ENCODE measurements at places on chromosomes 2 and 18.

DNA sequence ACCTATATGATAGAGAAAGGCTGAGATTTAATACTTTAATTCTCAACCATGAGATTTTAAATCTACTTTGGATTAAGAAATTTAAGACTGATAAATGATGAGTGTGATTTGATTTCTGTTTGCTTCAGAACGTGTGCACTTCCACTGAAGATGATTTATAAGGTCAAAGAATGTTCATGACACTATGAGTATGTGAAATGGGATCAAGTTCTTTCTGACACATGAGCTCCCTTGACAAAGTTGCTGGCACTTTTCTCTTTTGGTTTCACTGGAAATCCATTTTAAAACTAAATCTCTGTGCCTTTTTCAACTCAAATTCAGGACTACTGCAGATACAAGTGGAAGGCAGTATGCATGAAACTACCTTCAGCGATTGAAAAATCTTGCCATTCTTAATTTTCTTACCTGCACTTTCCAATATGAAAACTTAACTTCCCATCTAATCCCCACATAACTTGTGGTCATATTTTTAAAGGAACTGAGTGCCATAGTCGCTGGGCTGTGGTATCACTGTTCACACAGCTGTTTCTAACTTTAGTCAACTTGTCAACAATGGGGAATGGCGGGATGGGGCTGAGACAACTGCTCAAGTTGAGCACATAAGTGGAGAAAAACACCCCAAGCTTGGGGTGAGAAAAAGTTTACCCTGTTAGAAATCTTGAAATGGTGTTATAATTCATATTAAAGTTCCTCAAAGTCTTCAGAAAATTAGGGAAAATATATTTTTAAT, 51.8 kb upstream of the TTN start:
- DNase-seq, result no peak

DNA sequence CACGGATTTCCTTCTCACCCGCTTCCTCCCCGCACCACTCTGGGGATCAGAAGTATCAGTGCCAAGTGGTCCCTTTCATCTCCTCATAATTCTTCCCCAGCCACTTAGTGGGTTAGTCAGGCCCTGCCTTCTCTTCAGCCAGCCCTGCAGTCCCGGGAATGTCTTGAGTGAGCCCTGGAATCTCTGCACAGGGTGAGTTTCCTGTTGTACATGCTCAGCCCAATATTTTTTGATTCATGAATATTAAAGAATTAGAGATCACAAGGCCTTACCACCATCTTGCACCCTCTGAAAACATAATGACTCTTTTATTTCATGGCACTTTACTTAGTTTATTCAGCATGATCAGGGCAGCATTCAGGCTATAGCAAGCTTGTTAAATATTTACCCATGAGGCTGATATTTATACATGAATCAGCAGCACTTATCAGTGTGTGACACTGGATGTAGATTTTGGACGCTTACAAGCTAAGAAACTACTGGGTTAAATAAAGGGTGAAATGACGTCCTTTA, 159.4 kb upstream of the FOSL2 start:
- DNase-seq, result no peak

- DNase-seq, result no peak
Measured at GRCh38 chr2:142920571-142920970, 43.1 kb downstream of the KYNU start.

- DNase-seq, result peak; percentile 31
Measured at GRCh38 chr18:13530879-13531387, 195.4 kb downstream of the FAM210A start.

DNA sequence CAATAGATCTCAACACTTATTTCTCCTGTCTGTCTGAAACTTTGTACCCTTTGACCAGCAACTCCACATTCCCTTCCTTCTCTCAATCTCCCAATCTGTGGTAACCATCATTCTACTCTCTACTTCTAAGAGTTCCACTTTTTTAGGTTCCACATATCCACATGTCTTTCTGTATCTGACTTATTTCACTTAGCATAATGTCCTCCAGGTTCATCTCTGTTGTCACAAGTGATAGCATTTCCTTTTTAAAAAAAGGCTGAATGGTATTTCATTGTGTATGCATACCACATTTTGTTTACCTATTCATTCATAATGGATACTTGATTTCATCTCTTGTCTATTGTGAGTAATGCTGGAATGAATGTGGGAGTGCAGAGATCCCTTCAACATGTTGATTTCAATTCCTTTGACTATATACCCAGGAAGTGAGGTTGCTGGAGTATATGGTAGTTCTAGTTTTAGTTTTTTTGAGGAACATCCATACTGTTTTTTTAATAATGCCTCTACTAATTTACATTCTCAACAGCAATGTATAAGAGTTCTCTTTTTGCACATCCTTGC, 18.8 kb upstream of the MMADHC start:
- no peak for DNase-seq

DNA sequence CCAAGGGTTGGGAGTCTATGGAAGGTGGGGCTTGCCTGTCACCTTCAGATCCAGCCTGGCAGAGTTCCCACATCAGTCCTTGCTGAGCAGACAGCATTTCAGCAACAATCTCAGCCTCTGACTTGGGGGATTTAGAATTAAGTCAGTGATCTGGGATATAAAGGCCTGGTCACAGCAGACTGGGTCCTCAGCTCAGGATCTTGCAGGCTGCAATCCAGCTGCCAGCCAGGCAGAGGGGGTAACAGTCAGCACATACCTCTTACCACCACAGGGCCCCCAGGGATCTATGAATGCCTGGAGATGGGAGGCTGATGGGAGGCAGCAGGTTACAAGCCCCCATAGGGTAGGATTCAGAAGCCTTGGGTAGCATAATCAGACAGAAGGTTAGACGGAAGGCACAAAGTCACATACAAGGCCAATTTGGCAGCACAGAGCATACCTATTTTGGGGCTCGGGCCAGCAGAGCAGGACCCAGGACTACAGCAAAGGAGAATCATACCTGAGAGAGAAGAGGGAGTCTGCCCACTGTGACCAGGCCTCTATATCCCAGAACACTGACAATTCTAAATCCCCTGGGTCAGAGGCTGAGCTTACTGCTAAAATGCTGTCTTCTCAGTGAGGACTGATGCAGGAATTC, 163.5 kb downstream of the MTCL1 start:
- no peak for DNase-seq

DNA sequence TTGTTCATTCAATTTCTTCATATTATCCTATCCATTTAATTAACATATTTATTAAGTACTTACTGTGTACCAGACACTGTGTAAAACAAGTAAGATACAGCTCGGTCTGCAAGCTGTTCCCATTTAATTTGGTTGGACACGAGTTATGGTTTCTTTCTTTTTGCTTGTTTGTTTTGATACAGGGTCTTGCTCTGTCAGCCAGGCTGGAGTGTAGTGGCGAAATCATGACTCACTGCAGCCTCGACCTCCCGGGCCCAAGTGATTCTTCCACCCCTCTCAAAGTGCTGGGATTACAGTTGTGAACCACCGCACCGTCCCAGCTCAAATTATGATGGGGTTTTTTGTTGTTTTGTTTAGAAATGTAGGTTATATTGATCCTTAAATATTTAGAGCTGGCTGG, 9.0 kb downstream of the CYBRD1 start:
- no peak for DNase-seq

- peak; percentile 21 for DNase-seq
Measured at GRCh38 chr2:42342795-42343241, 18.2 kb downstream of the COX7A2L start.

DNA sequence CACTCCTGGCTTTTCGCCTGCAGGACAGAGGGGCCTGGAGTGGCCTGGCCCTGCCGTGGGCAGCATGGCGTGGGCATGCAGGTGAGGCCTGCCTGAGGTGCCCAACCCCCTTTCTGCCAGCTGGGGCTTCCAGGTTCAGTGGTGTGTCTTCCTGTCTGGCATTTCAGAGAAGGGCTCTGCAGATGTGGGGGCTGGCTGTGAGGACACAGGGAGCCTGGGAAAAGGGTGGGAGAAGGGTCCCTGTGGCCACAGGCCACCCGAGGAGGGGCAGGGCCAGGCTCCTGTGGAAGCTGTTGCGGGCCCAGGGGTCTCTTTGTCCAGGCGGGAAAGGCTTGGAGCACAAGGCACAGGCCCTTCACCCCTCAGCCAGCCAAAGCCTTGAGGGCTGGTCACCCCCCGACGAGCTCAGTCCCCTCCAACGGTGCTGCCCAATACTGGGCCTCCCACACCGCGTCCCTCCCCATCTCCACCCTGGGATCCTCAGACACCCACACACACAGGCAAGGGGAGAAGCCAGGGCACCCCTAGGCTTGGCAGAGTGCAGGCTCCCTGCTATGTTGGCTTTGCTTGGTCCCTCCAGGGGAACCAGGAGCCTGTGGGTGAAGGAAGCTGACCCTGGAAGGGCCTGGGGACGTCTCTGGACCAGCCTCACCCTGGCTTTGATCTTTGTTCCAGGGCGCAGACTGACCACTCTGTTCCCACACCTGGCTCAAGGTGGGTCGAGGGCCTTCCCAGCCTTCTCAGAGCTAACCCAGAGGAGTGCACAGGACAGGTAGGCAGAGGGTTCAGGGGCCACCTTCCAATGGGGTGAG, 3.7 kb upstream of the AQP12A start:
- no peak for DNase-seq

GRCh38 chr2:237944302-237944701, 22.5 kb upstream of the UBE2F start:
- DNase-seq, result no peak

- DNase-seq, result no peak
Measured at GRCh38 chr2:112187046-112187715, 49.0 kb downstream of the FBLN7 start.

Data from inflammatory macrophage (primary cell).